ENCODE measurements at places on chromosomes 7 and 10.

DNA sequence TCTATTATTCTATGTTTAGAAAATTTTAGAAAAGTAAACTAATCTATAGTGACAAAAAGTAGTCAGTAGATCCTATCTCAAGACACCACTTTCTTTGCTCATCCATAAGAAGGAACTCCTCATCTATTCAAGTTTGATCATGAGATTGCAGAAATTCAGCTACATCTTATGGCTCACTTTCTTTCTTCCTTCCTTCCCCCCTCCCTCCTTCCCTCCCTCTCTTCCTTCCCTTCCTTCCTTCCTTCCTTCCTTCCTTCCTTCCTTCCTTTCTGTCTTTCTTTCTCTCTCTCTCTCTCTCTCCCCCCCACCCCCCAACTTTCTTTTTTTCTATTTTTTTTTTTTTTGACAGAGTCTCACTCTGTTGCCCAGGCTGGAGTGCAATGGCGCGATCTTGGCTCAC, 35.3 kb upstream of the SRPK2 start:
- no peak for DNase-seq

DNA sequence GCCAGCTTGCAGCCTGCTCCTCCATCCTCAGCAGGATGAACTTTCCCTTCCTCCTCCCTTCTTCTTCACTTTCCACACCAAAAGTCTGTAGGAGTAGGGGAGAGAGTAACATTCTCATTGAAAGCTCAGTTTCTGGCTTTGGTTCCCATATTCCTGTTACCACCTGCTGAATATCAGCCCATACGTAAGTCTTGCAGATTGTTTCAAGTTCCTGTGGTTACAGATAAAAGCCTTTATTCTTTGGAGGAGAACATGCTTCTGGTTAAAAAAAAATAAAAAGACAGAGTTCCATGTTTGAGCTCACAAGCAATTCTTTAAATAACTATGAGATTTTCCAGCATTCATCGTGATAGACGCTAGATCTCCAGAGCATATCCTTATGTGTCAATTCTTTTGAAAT, 637.3 kb downstream of the SUGCT start:
- DNase-seq: peak; percentile 20

DNA sequence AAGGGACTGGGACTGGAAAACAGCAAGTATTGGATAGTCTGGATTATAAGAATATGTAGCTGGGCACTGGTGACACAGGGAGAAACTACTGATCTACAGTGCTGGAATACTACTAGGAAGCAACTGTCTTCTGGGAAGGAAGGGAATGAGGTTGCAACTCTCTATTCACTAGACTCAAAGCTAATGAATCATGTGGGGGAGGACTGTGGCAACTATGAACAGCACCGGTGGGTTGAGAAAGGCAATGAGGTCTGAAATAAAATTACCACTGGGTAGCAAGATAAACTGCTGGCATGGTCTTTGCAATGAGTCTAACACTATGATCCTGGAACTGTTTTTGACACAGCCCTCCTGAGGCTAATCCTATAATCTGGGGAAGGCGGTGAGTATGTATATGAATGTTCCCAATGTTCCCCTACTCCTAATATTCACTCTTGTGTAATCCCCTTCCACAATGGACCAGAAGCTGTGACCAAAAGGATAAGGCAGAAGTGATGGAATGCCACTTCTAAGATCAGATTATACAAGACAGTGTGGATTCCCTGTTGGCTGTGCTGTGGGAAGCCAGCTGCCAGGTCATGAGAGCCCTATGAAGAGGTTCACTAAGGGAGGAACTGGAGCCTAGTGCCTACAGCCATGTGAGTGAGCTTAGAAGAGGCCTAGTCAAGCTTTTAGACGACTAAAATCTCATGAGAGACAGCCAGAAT, 101.3 kb upstream of the DNAJB12 start:
- peak; percentile 14 for DNase-seq

- no peak for DNase-seq
These were observed 1193.0 kb upstream of the CELF2 start for GRCh38 chr10:9824631-9825071.

- DNase-seq: peak; percentile 86
These were observed 29.4 kb downstream of the CHST15 start for GRCh38 chr10:124063750-124064603.

GRCh38 chr10:109126016-109126415, 797.3 kb downstream of the XPNPEP1 start:
- no peak for DNase-seq

DNA sequence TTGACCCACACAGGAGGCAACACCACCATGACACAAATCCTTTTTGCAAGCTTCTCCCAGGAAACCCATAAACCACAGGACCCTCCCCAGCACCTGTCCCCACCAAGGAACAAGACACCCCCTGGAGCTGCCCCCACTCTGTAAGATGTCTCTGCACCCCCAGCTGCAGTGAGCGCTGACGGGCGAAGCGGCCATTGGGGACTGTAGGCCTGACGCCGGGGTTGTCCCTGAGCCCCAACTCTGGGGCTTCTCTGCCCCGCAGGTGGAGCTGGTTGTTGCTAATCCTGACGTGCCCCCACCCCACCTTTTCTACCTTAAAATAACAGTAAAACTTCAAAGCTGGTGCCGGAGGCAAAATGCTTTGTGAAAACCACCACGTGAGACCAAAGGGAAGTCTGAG, 94.7 kb upstream of the PPP2R2D start:
- DNase-seq: no peak

DNA sequence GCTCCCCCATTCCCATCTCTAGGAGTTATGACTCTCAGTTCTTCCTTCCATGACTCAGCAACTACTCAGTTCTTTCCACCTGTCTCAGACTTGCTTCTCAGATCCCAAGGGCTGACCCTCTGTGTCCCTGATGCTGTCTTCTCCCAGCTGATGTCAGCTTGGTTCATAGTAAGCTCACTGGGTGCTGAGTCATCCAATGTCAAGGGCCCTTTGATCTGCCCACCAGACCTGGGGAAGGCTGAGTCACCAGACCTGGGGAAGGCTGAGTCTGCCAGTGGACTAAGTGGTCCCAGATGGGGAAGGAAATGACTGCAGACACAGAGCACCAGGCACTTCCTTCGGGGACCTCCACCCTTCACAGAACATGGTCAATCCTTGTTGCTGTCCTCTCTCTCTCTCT, 76.1 kb upstream of the ZEB1 start:
- peak; percentile 79 for DNase-seq

DNA sequence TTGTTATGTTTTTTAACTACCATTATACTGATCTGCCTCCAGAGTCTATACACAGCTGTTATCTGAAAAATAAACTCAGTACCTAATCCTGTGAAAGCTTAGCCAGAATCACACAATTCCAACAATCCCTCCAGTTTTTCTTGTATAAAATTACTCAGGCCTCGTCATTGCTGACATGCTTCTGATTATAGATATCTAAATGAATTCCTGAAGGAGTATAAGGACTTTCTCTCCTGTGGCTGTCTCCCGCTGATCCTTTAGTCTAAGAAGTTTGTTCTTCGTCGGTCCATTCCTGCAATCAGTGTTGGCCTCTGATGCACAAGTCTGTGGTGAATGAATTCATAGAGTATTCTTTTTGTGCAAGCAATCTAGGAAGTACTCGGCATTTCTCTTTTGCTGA, 288.9 kb upstream of the SEMA3C start:
- peak; percentile 39 for DNase-seq

DNA sequence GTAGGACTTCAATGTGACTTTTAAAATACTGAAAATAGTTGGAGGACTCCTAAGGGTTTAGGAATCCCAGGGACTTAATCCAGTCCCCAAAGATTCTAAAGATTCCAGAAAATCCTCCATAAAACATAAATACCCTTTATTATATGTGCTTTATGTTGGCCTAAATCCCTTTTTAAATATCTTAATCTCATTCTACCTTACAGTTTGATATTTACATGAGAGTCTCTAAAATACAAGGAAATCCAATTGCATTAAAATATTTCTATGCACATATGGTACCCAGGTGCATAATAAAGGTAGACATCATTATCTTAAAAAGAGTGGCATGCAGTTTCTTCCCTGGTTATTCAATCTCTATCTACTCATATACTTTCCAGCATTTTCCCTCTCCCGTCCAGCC, 51.8 kb downstream of the BPGM start:
- no peak for DNase-seq

GRCh38 chr7:140390034-140390433, 8.3 kb downstream of the SLC37A3 start:
- DNase-seq: no peak
